ENCODE measurements at places on chromosomes 2 and 18.

- DNase-seq, result no peak
Measured at GRCh38 chr2:219430633-219431615, 3.7 kb upstream of the SPEG start.

GRCh38 chr18:39805218-39805617, 2149.8 kb upstream of the PIK3C3 start:
- DNase-seq, result no peak

GRCh38 chr2:147385600-147385999, 459.2 kb upstream of the ACVR2A start:
- no peak for DNase-seq

- DNase-seq, result no peak
Measured at GRCh38 chr18:63476668-63477067, at the start of gene SERPINB5. Gene SERPINB5 (plus strand): TSS chr18:63476958. CDS start chr18:63484429, 7,471 bp downstream.

- DNase-seq, result no peak
Measured at GRCh38 chr2:128180031-128180430, 89.0 kb downstream of the UGGT1 start.

DNA sequence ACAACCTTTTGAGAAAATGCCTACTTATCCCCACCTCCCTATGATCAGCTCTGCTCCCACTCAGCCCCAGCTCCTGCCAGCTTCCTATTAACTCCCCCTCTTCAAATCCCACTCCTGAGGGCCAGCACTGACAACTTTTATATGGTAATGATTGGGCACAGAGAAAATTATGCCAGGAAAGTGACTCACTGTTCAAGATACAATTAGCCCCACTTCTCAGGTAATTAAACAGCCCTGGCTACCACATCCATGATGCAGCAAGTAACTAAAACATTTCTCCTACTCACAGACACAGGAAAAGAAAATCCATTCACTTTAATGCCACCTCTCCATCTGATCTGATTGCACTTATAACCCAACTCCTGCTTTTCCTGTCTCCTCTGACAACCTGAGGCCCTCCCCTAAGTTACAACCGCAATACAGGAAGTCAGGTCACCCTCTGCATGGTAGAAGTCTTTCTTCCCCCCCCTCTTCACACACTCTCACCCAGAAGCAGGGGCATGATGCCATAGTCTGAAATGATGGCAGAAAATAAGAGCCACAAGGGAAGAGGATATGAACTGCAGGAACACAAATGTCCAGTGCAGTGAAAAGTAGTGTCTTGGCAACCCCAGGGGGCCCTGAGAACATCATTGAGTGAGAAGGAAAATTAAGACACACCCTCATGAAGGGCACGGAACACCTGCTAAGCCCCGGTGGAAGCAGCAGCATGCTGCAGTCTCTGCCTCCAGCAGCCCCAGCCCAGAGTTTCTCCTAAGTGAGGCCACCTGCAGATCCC, 54.4 kb downstream of the STK39 start:
- no peak for DNase-seq

DNA sequence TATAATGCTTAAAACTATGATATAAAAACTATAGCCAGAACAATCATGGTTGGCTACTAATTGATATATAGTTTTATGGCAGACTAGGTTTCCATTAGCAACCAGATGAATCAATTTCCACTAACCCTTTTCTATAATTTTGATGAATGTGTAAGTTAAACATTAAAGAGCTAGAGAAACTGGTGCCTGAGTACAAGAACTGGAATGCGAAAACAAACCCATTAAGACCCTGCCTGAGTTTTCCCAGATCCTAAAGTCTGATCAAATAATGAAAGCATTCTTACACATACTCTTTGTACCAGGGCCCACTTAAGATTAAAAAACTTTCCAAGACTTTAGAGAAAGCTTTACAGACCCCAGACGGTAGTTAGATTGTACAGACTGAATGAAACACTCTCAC, 21.3 kb downstream of the MRPL19 start:
- DNase-seq, result no peak

- no peak for DNase-seq
Measured at GRCh38 chr2:120555092-120555491, 180.6 kb upstream of the GLI2 start.

DNA sequence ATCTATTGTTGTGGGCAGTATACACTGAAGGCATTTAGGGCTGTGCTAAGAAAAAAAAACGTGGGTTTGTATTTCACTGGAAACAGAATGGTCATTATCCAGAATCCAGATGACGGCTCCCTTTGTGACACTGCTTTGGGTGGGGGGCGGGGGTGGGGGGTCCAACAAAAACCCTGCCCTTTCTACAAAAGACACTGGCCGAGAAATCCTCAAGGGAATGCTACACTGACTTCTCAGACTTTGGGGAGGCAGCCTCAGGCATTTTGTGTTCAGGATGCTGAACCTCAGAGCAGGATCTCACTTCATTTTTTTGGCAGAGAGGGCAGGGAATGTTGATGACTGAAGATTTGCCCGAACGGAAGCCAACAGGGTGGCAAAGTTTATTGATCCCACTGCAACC, 417.1 kb downstream of the HRH4 start:
- no peak for DNase-seq

- DNase-seq, result no peak
Measured at GRCh38 chr2:158214431-158214830, 112.8 kb downstream of the UPP2 start.

GRCh38 chr18:49362431-49362830, 98.0 kb downstream of the DYM start:
- no peak for DNase-seq

Measured in activated CD4-positive, alpha-beta T cell treated with anti-CD3 and anti-CD28 coated beads, Interleukin-2, amount 50 U/mL, for 24 hours (primary cell).